LNCaP clone FGC (cell line): ENCODE measurements at places on chromosomes 6 and 20.

- peak; percentile 97 for DNase-seq
Observed at GRCh38 chr6:130708338-130708737, 118.9 kb upstream of the SMLR1 start.

DNA sequence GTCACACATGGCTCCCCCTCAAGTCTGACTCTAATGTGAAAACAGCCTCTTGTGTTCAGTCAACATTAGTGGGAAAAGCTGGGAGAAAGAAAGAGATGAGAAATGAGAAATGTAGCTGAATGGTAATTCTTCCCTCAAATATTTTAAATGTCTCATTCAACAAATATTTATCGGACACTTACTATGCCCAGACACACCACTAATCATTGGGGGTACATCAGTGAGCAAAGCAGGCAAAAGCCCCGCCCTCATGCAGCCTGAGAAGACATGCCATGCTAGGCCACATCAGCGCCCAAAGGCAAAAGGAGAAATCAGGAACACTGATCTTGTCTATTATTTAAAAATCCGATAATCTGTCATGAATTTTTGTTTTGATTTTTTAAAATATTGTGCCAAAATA is 89.9 kb upstream of the ASF1A start:
- DNase-seq: no peak

GRCh38 chr6:97885828-97886227 is 602.8 kb upstream of the MMS22L start:
- DNase-seq: no peak

DNA sequence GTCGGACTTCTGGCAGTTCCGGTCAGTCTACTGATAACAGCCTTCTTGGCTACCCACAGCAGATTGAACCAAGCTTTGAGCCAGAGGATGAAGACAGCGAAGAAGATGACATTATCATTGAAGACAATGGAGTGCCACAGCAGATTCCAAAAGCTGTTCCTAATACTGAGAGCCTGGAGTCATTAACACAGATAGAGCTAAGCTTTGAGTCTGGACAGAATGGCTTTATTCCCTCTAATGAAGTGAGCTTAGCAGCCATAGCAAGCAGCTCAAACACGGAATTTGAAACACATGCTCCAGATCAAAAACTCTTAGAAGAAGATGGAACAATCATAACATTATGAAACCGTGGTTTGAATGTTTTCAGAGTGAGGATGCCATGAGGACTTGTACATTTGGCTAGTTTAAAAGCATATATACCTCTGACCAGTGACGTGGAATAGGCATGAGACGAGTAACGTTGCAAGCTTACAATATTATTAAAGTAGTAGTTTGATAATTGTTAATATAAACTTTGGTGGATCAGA is 18.8 kb downstream of the PARD6B start:
- no peak for DNase-seq

DNA sequence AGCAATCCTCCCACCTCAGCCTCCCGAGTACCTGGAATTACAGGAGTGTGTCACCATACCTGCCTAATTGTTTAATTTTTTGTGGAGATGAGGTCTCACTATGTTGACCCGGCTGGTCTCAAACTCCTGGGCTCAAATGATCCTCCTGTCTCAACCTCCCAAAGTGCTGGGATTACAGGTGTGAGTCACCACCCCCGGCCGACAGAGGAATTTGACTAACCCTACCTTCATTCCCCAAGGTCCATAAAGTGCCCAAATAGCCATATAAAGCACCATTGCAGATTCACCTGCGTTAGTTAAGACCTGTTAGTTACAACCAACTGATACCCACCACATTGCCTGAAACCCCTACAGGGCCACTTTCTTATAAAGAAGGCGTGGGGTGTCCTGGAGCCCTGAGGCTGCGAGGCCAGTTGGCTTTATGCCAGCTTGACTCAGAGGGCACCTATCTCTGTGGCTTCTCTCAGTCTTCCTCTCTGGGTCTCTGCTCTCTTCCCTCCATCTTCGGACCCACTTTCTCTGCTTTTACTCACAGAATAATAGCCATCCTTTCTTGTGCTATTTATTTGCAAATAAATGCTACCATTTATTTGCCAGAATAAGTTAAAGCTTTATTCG is 65.6 kb downstream of the SLC2A10 start:
- no peak for DNase-seq

- DNase-seq: no peak
Observed at GRCh38 chr6:31193206-31193605, 22.7 kb upstream of the POU5F1 start.

DNA sequence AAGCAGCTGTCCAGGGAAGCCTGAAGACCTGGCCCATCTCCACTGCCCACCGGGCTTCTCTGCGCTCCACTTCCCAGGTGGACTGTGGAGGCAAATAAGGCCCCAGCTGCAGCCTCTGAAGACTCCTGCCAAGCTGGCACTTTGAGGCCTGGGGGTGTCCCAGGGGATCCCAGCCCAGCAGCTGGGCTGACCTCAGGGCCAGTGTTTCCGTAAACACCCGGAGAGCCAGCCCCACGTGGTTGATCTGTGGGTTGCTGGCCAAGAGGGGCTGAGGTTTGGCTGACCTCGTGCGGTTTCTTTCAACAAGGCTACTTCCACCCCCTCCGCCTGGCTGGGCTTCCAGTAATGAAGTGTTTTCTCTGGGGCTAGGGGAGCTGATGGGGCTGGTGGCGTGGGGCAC is 12.4 kb upstream of the CCN5 start:
- DNase-seq: no peak

- no peak for DNase-seq
Observed at GRCh38 chr6:83354747-83355146, 76.1 kb downstream of the ME1 start.

- no peak for DNase-seq
Observed at GRCh38 chr20:58546756-58547622, 31.8 kb upstream of the APCDD1L start.

GRCh38 chr6:69339163-69339550 is 457.7 kb downstream of the LMBRD1 start:
- DNase-seq: no peak

GRCh38 chr6:150565945-150566344 is 33.7 kb upstream of the PLEKHG1 start:
- no peak for DNase-seq

DNA sequence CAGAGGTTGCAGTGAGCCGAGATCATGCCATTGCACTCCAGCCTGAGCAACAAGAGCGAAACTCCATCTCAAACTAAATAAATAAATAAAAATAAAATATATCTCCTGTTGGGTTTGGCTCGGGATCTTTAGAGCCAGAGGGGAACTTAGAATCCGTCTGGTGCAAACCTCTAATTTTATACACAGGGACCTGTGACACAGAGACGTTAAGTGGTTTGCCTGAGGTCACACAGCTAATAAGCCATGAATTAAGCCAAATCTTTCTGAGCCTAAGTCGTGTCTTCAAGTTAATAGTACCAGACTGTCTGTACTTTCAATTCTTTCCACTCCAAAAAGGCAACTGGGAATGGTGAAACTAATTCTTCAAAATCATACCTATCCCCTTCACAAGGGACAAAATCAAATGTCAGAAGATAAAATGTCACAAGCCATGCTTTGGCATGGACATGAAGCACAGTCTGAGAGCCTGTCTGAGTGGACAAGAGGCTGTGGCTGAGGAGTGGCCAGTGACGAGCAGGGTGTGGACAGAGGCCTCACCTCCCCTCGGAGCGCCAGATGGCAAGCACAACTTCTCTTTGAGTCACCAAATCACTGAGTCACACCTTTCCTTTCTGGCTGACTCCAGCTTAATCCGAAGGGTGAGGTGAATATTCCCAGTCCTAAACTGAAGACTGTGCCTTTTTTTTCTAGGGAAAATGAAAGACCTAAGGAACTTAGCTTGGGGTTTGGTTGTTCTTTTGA is 177.4 kb downstream of the TFAP2A start:
- DNase-seq: no peak
